ENCODE measurements at places on chromosomes 2 and 18.

DNA sequence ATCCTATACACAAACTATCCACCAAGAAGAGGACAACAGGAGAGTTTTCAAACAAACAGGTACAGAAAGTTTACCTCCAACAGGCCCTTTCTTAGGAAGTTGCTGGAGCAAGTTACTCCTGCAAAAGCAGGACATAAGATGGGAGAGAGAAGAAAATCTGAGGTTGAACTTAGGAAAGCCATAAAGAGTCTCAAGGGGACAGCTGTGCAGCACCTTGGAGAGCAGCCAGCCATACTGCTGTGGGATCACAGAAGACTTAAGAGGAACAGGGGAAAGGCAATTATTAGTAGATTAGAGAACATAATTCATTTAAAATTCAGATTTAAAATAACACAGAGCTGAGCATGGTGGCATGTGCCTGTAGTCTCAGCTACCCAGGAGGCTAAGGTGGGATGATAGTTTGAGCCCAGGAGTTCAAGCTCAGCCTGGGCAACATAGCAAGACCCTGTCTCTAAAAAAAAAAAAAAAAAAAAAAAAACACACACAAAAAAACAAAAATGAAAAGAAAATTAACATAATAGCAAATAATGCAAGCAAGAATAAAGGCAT is 148.1 kb upstream of the SIX3 start:
- DNase-seq, result peak; percentile 70

- peak; percentile 33 for DNase-seq
These were observed 408.5 kb downstream of the ZEB2 start for GRCh38 chr2:144111437-144111836.

GRCh38 chr2:187689372-187689771 is 135.1 kb upstream of the TFPI start:
- DNase-seq, result no peak

GRCh38 chr2:54750040-54750439 is 26.6 kb downstream of the EML6 start:
- DNase-seq, result no peak

DNA sequence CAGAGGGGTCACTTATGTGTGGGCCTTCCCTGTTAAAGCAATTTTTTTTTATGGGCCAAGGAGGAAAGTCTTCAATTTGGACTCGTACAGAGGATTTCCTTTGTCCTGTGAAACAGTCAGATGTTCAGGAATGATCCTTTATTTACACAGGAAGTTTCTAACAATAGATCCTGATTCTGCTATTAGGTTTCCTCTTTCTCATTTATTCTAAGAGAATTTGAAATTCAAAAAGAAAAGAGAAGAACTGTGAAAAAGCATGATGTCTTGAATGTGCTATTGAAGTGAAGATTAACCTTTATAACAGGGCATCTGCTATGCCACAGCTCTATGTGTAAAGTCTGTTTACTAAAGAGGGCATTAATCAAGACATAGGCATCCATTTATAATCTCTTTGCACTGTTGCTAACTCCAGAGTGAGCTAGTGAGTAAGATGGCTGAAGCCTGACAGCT is 105.3 kb upstream of the FAM98A start:
- DNase-seq, result no peak

GRCh38 chr18:9627642-9628041 is 13.3 kb upstream of the PPP4R1 start:
- no peak for DNase-seq

GRCh38 chr2:102278720-102279390 is 32.5 kb upstream of the IL1RL1 start:
- DNase-seq, result no peak

GRCh38 chr2:98573426-98573825 is 34.9 kb downstream of the COA5 start:
- DNase-seq, result no peak

DNA sequence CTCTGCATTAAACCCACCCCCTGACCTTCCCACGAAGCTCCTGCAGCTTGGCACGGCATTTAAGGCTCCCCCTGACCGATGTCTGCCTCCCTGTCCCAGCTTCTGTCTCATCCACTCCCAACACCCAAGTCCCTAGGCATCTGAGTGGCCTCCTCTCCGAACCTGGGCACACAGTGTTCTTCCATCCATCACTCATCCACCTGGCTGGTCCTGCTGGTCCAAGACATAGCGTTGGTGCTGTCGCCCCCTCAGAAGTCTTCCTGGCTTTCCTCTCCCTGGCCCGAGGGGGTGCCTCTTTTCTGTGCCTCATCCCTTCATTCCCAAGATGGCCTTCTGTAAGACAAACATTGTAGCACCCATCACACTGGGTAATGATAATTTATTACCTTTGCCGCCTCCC is 323.6 kb downstream of the GBX2 start:
- DNase-seq, result no peak

DNA sequence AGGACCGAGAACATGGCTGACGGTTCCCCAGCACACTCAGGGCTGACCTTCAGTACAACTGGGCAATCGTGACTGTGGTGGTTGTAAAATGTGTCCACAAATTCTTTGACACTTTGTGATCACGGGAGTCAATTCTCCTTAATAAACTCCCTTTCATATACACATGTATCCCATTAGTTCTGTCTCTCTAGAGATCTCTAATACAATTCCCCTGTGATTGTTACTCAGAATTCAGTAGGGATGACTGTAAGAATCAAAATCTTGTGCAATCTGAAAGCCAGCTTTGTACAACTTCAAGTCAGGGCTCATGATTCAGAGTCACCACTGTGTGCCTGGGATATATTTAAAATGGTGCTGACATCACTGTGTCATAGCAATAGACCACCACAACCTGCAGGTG is 89.5 kb upstream of the LMAN1 start:
- no peak for DNase-seq

DNA sequence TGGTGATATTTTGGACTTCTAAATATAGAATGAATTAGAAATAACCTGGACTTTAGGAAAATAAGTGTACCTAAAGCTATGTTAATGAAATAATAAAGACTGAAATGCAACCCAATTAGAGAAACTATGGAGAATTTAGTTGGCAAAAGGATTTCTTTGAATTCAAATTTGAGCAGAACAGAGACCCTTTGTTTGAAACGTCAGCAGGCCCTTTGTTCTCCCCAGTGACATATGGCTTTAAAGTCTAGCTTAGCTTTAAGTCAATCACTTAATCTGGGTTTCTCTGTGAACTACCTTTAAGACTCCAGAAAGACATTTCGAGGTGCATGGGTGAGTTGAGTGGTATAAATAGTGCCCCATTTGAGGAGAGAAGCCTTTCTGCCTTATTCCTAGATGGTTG is 130.5 kb upstream of the CREB1 start:
- DNase-seq, result no peak

- no peak for DNase-seq
These were observed 1074.2 kb upstream of the ZEB2 start for GRCh38 chr2:145593991-145594614.

GRCh38 chr2:42338567-42339190 is 22.3 kb downstream of the COX7A2L start:
- no peak for DNase-seq

DNA sequence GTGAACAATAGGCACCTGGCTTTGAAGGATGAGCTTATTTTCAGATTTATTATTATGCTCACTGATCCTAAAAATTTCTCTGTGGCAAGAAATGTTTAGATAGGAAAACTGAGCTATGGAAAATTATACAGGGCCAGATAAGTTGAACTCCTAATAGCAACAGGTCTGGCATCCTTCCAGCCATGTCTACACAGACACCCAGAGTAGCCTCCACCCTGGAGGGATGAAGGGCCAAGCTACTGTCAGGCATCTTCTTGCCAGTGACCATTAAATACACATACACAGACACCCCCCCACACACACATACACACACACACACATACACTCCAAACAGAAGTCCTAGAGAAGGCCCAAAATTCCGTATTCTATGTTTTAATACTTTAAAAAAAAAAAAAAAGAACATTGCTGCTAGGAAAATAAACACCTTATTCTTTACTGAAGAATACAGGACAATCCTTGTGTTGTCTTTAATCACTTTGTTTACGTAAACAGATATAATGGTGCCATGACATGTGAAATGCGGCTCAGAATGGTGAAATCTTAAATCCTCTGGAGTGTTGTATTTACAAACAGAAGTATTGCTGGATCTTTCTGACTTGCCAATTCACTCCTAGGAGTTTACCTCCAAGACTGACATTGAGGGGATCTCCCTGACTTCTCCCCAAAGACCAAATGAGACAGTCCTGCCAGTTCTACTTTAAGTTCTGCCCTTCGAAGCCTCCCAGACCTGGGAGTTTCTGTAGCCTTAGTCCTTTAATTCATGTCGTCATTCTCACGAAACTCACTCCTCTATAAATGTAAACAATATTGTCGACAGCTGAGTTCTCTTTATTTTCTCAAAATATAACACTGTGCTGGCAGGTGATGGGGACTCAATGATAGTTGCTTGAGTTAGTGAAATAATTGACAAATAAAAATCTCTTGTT is 163.1 kb downstream of the ANTXR1 start:
- DNase-seq, result peak; percentile 39
